Stimulated activated CD4-positive, alpha-beta T cell treated with anti-CD3 and anti-CD28 coated beads, Interleukin-2, amount 100 ng/mL, for 24 hours (primary cell): ENCODE measurements at places on chromosomes 4 and X.
A peak's percentile ranks its signal among the peaks of the same experiment; 100 is the strongest.

DNA sequence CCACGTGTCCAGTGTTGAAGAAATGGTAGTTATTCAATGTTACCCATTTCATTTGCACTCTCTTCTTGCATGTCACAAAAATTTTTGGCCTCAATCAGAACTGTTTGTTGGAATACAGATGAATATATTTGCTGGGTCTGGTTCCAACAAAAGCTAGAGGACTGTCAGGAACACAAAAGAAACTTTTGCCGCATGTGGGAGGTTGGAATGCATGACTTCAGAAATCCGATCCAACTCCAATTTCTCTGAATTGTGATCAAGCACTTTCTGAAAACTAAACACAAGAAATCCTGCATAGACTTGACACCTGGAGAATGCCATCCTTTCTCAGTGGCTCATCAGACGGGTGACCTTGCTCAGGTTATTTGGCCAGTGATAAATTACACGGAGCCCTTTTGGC, 15.4 kb downstream of the SETD7 start:
- no peak for DNase-seq

DNA sequence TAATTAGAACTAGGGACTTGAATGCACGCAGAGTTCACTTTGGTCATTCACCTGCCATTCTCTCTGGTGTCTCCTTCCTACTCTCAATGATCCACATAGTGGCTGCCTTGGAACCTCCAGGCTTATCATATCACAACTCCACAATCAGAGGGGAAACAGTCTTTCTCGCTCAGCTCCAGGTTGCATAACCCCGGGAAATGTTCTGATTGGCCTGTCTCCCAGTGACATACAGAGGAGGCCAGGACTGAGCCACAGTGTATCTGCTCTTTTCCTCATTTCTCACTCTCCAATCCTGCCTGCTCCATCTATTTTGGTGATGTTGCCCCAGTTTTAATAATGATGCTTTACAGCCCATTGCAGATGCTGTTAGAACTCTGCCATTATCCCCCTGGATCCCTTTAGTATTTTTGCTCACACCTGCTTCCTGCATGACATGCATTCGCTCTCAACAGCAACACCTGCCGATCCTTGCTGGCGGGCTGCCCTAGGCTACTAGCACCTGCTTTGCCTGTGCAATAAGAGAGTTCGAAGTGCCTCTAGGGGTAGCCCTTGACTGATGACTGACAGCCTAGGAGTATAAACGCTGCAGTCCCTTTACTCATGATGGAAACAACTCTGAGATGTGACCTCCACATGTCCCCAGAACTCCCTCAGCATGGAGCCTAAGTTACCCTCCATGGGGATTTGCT, 211.3 kb upstream of the RPS6KA3 start:
- no peak for DNase-seq

DNA sequence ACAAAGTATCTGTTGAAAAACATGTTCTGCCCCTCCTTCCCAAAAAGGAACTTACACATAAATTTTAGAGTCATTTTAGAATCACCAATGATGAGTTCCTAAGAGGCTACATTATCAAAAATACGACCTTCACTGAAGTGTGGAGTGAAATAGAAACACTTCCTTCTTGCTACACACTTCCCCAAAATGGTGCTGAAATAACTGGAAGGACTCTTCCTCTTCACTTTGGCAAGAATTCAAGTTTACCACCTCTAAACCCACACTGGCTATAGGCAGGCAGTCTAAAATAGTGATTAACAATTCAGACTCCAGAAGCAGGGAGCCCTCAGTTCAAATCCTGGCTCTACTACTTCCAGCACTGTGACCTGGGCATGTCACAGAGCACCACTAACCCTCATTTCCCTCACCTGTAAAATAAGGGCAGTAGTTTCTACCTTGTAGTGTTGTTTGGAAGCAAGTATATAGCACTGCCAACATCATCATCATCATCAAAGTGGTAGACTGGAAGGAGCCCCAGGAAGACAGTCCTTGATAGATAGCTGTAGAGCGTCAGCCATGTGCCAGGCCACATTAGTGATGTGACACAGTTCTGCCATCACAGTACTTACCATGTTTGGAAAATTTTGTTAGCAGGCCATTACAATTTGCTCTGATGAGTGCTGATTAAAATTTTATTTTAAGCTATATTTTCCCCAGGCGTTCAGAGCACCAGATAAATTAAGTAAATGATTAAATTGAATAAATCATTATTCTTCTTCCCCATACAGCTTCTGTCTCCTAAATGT, 103.3 kb downstream of the PARM1 start:
- DNase-seq: no peak

DNA sequence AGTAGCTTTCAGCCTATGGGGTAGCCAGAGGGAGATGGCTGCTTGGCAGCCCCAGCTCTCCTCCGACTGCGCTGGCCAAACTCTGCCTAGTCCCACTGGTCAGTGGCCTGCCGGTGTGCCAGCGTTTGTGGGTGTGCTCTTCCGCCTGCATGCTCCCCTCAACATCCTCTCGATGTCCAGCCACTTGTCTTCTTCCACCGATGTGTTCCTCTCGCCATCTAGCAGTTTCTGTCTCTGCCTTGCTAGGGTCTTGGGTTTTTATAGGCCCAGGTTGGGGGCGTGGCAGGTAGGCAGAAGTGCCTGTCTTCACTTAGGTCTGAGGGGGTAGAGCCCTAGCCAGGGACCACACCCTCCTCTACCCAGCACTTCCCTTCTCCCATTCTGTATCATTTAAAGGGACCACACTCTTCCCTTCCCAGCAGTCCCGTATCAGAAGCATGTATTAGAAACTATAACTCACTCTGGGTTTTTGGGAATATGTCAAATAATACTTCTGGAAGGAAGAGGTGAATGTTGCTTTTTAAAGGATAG, 124.4 kb downstream of the KDM6A start:
- DNase-seq: no peak

DNA sequence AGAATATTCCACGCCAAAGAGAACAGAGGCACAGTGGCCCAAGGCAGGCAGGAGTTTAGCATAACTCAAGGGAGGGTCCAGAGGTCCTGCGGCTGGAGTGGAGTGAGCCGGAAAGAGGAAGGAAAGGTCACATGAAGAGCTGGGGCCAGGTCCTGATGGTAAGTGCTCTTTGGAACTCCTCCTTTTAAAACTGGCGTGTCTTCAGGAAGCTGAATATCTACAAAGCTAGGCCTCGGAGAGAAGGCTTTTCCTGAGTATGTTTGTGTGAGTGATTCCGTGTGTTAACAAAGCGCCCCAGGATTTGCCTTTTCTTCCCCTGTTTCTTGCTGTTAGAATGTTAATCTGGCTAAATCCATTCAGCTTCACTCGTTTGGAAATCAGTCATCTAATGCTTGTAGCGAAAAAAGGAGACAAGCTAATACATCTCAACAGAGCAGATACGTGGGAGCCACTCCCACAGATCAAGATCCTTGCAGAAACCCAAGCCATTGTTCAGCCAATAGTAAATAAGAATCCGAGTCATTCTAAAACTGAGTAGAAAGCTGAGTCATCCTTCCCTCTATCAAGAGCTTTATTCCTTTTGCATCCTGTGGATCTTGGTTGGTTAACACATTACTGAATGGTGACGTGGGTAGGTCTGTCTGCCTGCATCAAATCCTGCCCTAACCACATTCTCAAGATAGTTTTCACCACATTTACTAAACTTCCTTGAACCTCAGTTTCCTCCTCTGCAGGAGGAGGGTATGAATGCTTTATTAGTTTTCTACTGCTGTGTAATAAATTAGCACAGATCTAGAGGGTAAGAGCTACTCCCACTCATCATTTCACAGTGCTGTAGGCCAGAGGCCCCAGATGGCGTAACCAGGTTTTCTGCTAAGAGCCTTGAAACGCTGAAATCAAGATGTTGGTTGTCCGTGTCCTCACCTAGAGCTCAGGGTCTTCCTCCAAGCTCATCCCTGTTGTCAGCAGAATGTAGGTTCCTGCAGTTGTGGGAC, 43.2 kb upstream of the RBM47 start:
- peak; percentile 44 for DNase-seq

GRCh38 chrX:154607370-154607769, 11.7 kb downstream of the CTAG1B start:
- DNase-seq: no peak

DNA sequence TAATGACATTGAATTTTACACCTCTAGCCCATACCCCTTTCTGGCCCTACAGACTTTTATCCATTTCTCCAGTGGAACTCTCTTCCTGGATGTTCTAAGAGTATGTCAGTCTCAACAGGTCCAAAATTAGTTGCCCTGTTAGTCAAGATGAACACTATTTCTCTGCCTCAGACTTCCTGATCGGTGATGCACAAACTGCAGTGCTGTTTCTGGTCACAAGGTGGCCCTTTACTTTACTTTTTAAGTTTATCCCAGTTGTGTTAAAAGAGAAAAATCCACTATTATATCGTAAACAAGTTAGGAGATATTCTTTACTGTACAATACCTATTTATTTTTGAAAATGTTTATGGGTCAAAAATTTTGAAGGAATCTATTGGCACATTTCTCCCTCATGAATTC, 13.1 kb downstream of the TCEAL7 start:
- DNase-seq: peak; percentile 46

- DNase-seq: no peak
Observed at GRCh38 chr4:168486912-168487281, 6.6 kb upstream of the DDX60L start.

GRCh38 chrX:48278958-48279357, 23.8 kb downstream of the SSX1 start:
- no peak for DNase-seq

- no peak for DNase-seq
Observed at GRCh38 chrX:828411-828959, 197.9 kb downstream of the SHOX start.

GRCh38 chr4:139606579-139607501, 50.8 kb upstream of the SETD7 start:
- DNase-seq: no peak

- no peak for DNase-seq
Observed at GRCh38 chr4:38145033-38145678, 185.0 kb downstream of the PTTG2 start.

GRCh38 chr4:3708103-3708510, 58.1 kb upstream of the ADRA2C start:
- DNase-seq: no peak

DNA sequence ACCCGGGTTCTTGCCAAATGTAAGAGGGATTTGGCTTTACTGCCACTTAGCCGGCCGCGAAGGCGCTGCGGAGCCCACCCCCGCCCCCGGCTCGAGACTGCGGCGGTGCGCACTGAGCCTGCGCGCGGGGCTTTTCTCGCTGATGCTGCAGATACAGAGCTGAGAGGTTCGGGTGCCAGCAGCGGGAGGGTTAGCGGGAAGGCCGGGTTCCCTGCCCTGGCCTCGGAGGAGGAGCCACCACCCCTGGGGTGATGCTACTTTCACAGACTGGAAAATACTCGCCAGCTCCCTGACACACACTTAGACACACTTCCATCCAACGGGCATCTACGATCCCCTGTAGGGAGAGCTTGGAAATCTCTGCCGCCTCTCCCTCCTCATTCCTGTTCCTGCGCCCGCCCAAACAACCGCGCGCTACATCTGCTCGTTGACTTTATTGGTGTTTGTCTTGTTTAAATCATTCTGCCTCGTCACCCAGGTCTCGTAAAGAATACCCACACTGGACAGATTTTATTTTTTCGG, 2.1 kb upstream of the PCDH7 start:
- DNase-seq: peak; percentile 9

DNA sequence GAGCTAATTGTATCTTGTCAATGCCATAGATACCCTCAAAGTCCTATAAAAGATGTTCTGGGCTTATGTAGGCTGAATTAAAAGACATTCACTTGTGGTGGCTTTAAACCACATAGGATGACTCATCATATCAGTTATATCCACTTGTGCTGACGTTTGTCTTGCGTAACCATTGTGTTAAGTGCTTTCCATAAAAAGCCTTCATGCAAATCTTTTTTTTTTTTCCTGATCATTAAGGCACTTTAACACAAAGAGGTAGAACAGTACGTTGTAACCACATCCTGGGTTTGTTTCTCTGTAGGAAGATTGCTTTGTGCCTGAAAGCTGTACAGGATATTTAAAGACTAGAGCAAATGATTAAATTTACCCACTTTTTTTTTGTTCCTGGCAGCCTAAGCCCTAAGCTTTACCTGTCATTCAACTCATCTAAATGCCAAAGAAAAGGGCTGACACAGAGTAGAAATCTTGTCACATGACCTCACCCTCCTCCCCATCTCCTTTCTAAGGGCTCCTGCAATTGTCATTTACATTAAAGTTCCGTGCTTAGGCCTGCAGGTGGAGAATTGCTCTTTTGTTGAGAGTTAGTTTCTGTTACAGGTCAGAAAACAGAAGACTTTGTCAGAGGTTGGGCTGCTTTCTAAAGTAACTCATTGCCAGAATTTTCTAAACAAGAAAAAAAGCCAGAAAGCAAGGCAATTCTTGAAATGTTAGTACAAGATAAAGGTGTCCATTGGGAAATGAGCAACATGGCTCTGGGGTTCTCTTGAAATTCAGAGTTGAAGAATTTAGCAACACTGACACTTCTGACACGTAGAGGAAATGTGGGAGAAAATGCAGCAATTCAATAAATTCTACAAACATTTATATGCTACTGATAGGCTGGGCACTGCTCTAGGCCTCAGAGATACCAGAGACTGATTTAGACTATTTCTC, 555.6 kb downstream of the PPARGC1A start:
- DNase-seq: peak; percentile 24

- DNase-seq: no peak
Observed at GRCh38 chr4:6268650-6269615, 717 bp upstream of the WFS1 start.

GRCh38 chr4:182307746-182308145, 64.5 kb downstream of the TENM3 start:
- DNase-seq: no peak

- DNase-seq: no peak
Observed at GRCh38 chrX:97267396-97268181, 383.9 kb downstream of the RPA4 start.

- no peak for DNase-seq
Observed at GRCh38 chr4:140243278-140243753, 89.3 kb upstream of the MAML3 start.

- no peak for DNase-seq
Observed at GRCh38 chr4:150381609-150382008, 200.3 kb upstream of the MAB21L2 start.

DNA sequence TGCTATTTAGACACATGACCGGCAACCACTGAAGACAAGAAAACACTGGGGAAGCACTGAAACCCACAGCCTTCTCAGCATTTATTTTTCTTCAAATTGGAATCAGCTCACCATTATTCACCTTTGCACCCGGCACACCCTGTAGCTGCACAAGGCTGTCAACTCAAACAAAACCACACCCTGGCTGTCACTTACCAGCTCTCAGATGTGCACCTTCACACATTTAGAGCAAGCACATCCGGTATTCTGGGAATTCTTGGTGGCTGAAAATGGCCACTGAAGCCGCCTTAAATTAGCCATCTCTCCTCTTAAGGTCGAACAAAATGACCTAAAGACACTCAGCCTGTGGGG, 5.9 kb downstream of the ZFYVE28 start:
- peak; percentile 59 for DNase-seq

DNA sequence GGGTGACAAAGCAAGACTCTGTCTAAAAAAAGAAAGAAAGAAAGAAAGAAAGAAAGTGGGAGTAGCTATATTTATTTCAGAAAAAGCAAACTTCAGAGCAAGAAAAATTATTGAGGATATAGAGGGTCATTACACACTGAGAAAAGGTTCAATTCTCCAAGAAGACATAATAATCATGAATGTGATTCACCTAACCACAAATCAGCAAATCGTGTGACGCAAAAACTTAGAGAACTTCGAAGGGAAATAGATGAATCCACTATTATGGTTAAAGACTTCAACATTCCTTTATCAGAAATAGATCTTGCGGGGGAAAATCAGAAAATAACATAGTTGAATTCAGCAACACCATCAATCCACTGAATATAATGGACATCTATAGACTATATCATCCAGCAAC, 219.3 kb upstream of the LDB2 start:
- DNase-seq: no peak

- no peak for DNase-seq
Observed at GRCh38 chr4:39657465-39657864, 18.8 kb upstream of the SMIM14 start.
